ENCODE measurements at places on chromosomes 13 and 19.
A peak's percentile ranks its signal among the peaks of the same experiment; 100 is the strongest.

DNA sequence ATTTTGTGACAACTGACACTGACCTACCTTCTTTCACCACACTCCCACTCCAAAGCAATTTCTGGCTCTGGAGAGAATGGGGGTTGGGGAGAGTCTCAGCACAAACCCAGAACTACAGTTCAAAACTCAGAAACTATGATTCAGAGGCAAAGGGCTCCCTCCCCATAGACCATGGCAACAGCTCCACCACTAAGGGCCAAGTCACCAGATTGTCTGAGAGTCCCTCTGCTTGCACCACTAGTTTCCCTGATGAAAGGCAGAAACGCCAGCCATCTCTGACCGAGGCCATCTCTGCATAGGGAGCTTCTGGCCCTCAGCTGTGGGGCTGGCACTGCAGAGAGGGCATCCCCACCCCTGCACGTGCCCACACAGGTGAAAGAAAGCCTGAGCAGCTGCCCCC, 112.4 kb upstream of the VSTM2B start:
- DNase-seq, result no peak

GRCh38 chr13:45242070-45242469, 41.2 kb upstream of the KCTD4 start:
- peak; percentile 37 for DNase-seq

- DNase-seq, result no peak
Measured at GRCh38 chr13:114090476-114090875, 41.9 kb downstream of the RASA3 start.

DNA sequence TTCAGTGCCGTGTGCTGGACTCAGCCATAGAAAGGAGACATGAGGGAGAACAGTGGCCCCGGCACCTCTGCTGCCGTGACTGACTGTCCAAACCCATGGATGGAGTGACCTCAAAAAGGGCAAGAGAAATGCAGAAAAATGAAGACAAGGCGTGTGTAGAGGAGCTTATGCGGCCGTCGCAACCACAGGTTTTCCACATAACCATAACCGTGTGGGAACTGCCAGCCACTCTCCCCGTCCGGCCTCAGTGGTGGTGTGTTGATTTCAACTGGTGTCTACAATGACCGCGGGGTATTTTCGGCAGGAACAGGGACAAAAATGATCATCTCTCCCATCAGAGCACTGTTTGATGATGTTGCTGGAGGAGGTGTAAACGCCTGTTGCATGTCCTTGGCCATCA, 42.9 kb upstream of the F7 start:
- no peak for DNase-seq

DNA sequence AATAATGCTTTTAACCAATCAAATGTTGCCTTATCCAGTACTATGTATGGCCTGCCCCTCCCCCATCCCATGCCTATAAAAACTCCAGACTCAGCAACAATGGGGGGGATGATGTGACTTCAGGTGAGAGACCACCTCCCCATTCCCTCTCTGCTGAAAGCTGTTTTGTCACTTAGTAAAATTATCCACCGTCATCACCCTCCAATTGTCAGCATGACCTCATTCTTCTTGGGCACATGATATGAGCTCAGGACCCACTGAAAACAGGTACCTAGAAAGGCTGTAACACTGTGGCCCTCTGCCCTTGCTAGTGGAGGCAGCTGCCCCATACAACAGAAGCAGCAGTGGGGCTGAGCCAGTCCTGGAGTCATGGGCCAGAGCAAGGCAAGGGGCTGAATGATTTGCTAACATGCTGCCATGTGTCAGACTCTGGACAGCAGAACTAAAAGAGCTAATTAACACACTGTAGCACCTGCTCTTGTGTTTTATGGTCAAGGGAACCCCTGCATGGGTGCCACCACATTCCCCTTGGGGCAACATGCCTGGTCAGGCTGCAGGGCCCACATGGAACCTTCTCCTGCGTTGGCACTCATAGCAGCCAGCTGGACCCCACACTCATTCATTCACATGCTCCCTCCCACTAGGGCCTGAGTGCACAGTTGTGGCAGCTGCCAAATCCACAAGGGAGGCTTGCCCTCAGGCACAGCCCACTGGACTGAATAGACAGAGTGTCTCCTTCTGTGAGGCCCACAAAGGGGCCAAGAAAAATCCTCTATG, 722.2 kb upstream of the PCDH20 start:
- DNase-seq, result no peak

GRCh38 chr19:49057636-49058234, at the start of gene CGB7:
Gene CGB7 (minus strand): TSS chr19:49057749. CDS start chr19:49055375, 2,374 bp downstream.
- peak; percentile 87 for DNase-seq

- no peak for DNase-seq
Measured at GRCh38 chr19:4080473-4080872, 13.8 kb upstream of the ZBTB7A start.

GRCh38 chr13:112873851-112874750, 94.9 kb upstream of the MCF2L start:
- DNase-seq, result peak; percentile 92

- no peak for DNase-seq
Measured at GRCh38 chr13:99465454-99465853, 35.8 kb upstream of the TM9SF2 start.

GRCh38 chr19:45137179-45137761, 23.5 kb downstream of the NKPD1 start:
- no peak for DNase-seq

- DNase-seq, result no peak
Measured at GRCh38 chr13:66640231-66640630, 589.9 kb downstream of the PCDH9 start.

DNA sequence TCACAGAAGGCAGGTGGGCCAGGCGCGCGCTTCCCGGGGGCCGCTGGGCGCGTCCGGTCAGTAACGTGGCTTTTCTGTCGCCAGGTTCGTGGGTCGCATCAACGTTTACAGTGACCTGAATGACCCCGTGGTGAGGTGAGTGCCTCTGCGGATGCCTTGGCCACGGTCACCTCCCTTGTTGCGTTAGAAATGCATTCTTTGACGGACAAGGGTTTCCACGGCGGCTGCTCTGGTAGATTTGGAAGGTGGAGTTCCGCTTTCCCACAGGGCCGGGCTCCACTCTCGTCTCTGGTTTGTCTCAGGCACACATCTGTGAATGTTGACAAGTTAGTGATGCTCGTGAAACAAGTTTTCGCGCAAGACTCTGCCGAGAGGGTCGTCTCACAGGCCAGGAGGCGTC, 130.0 kb downstream of the ATP11A start:
- DNase-seq, result no peak

GRCh38 chr13:111662451-111662850, 342.0 kb downstream of the TEX29 start:
- no peak for DNase-seq

- DNase-seq, result no peak
Measured at GRCh38 chr13:33290421-33290965, 4.9 kb upstream of the STARD13 start.

DNA sequence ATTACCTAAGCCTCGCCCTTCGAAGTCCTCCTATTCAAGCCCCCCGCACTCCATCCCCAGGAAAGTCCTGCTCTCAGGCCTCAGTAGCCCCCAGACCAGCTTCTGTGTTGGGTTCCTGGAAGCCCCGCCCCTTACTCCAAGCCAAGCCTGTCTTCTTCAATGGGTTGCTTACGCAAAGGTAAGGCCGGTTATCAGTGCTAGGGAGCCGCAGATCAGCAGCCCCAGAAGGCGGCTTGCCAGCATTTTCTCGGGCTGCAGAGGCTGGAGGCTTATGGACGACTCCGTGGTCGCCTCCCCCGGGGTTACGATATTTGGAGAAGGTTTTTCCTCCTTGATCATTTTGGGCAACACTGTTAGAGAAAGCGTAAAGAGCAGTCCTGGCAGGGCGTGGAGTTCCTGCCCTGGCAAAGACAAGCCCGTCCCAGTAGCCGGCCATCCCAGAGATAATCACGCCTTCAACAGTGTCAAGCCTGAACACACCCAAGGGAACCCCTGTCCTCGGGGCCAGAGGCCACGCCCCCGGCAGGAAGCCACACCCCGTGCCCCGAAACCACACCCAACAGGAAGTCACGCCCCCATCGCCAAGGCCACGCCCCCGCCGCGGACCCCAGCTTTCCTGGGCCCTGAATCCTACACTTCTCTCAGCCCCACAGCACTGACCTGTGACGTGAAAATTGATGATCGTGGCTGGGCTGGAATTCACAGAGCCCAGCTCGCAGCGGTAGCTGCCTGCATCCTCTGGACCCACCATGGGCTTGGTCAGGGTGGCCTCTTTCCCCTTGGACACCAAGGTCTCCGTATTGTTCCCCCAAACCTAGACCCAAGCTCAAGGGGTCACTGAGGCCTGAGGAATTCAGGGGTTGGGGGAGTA, 954 bp upstream of the RASIP1 start:
- peak; percentile 77 for DNase-seq

- DNase-seq, result peak; percentile 3
Measured at GRCh38 chr19:38786572-38787265, 2.3 kb upstream of the LGALS7B start.

DNA sequence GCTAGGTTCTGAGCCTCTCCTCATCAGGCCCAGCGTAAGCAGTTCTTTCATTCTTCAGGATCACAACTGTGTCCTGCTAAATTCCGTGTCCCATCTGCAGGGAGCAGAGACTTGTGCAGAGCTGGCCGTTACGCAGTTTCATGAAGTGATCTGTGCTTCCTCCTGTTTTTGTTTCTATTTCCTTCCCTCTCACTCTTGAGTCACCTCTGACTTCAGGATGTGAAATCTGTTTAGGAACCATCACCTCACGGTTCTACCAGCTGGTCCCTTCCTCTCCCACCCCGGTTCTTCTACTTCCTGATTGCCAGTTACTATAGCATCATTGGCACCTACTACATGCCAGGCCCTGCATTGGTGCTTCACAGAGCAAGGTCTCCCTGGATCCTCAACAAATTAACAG, 8.5 kb downstream of the MAU2 start:
- DNase-seq, result no peak

DNA sequence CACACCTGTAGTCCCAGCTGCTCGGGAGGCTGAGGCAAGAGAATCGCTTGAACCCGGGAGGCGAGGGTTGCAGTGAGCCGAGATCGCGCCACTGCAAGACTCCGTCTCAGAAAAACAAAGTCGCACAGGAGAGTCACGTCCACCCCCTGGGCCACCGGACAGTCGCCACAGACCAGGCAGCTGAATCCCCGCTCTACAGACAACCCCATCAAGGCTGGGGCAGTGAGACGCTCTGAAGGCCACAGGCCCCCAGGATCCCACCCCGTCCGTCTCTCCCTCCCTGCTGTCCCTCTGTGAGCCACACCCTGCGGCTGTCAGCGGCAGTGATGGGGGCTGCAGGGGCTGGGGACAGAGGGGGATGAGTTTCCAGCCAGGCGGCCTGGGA, 15.5 kb upstream of the PTBP1 start:
- DNase-seq, result peak; percentile 23

GRCh38 chr19:42199440-42200115, 17.9 kb downstream of the DEDD2 start:
- DNase-seq, result peak; percentile 65

DNA sequence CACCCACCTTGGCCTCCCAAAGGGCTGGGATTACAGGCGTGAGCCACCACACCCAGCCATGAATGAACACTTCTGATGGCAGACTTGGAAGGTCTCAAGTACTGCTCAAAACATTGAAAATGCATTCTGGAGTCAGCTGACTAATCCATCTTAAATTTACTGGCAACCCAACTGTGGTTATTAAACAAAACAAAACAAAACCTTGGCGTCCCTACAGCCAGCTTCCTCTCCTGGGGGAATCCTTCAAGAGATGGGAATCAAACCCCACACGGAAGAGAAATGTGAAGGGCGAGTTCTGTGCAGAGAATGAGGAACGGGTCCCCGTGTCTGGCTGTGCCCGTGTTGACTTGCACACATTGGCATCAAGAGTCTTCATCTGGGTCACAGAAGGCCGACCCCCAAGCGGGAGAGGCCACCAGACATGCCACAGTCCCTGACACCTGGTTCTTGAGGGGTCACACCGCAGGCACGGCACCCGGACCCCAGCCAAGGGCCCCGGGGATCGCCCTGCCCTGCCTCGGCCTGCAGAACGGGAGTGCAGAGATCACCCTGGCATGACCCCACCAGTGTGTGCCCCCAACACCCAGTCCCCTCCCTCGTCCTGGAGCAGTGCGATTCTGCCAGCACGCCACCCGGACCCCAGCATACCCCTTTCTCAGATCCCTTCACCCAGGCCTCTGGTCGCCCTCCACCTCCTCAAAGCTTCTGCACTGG, 3.2 kb downstream of the MAP2K2 start:
- DNase-seq, result no peak

DNA sequence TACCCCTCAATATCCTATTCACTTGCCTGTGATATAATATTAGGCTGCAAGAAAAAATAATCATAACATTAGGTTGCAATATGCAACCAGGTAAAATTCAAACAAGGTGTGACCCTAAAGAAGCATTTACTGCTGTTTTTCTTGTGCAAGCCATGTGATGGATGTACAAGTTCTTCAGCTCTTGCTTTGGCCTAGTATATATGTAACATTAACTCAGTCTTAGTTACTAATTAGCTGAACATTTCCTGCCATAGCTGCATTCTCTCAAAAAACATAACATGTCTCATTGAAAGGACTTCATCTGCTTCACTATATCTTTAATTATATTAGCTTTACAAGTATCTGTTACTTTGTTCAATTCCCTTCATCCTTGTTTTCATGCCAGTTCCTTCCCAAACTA, 406.8 kb upstream of the HTR2A start:
- DNase-seq, result no peak

DNA sequence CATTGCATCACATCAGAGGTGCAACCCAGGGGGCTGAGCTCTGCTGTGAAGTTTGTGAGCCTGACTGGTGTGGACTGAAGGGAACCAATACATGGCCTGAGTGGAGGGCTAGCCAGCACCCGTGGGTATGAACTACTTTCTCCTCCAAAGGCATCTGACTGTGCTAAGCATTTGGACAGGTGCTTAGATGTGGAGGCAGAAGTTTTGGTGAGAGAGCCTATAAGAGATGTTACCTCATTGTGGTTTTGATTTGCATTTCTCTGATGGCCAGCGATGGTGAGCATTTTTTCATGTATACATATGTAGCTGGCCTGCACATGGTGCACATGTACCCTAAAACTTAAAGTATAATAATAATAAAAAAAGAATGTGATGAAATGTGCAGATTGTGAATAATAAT, 46.9 kb downstream of the TEX29 start:
- no peak for DNase-seq

GRCh38 chr19:14369399-14370168, 11.7 kb upstream of the ADGRE5 start:
- no peak for DNase-seq

DNA sequence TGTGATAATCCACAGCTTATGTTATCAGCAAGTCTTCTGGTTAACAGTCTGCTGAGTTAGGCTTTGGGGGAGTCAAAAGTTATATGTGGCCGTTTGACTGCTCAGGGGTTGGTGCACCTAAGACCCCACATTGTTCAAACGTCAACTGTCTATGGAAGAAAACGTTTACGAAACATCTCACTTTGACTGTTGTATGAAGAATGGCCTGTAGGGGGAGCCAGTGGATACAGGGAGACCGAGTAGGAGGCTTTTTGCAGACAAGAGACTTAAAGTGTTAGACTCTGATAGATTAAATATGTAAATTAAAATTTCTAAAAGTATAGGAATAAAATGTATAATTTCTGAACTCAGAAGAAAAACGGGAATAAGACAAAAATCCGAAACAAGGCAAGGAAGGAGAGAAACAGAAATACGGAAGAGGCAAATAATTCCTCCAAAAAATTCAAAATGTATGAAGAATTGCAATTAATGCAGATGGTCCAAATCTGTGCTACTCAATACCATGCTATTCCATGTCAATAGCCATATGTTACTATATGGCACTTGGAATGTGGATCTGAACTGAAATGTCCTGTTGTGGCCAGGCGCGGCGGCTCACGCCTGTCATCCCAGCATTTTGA, 37.8 kb downstream of the TNFSF14 start:
- DNase-seq, result peak; percentile 51

- no peak for DNase-seq
Measured at GRCh38 chr13:109933476-109933875, 147.1 kb upstream of the IRS2 start.
